Omental fat pad (tissue), 4 donors: ENCODE measurements at places on chromosomes 11 and 22. TPM values are rescaled to one million over a fixed set of nuclear protein-coding genes. Genes with fewer than 3 reads are reported as not detected.

DNA sequence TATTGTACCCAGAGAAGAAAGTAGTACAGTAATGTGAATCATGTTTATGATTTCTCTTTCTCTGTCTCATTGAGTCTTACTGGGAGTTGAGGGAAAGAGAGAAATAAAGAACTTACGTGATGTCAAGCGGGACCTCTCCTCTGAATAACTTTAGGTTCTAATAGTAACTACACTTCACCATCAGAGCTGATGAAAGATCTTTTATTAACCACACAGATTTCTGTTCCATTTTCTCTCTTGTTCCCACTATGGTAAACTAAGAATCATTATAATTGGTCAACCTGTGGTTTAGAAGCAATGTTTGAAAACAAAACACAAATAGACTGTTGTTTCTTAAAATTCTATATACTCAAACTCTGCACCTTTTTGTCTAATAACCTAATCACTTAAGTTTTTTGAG is 142.3 kb downstream of the ELP4 start:
- DNase-seq, result no peak

Gene NLRP14
- not detected for total RNA-seq

Gene DKK3
- total RNA-seq, result 33.6 TPM

- no peak for DNase-seq
Measured at GRCh38 chr11:72773696-72774095, 20.2 kb downstream of the STARD10 start.

- no peak for DNase-seq
Measured at GRCh38 chr11:25993016-25993415, 338.9 kb upstream of the ANO3 start.

GRCh38 chr22:36180038-36180880 is 19.7 kb upstream of the APOL3 start:
- peak; percentile 97 for DNase-seq
